ENCODE measurements at places on chromosomes 2 and 18. TPM values are rescaled to one million over a fixed set of nuclear protein-coding genes. Genes with fewer than 3 reads are reported as not detected.

The PPP1R1C gene
- total RNA-seq: 2.1 TPM

The TNS1 gene
- total RNA-seq: 2.0 TPM

The GNLY gene
- total RNA-seq: not detected

The QPCT gene
- 7.6 TPM for total RNA-seq

The DCDC2C gene
- total RNA-seq: not detected

The PPIG gene
- 23.9 TPM for total RNA-seq

The ASXL3 gene
- under 0.01 TPM for total RNA-seq

The RTKN gene
- total RNA-seq: 22.1 TPM

The CNRIP1 gene
- total RNA-seq: not detected

The ALK gene
- total RNA-seq: not detected

The KIF3C gene
- total RNA-seq: 1.6 TPM

The MC4R gene
- total RNA-seq: under 0.01 TPM

The SLC19A3 gene
- total RNA-seq: not detected

The CDH2 gene
- 0.79 TPM for total RNA-seq
